ENCODE measurements at places on chromosomes 4 and X. TPM values are rescaled to one million over a fixed set of nuclear protein-coding genes. Genes with fewer than 3 reads are reported as not detected.

- no peak for DNase-seq
- no peak overlapping the region for H3K4me3 ChIP-seq
- H3K4me1 ChIP-seq = no peaks in the 10 kb centered on the region
- no peaks in the 10 kb centered on the region for H3K27me3 ChIP-seq
These were observed 876.4 kb upstream of the SLIT2 start for GRCh38 chr4:19375136-19375804.

Gene MXD4
- total RNA-seq = 50.2 TPM

- H3K4me1 ChIP-seq = peaks cover 10% of the 10 kb centered on the region
- peak; percentile 83 for DNase-seq
- H3K27me3 ChIP-seq = no peaks in the 10 kb centered on the region
- peak overlapping the region; percentile 1 for H3K4me3 ChIP-seq
- no peak overlapping the region for H3K27ac ChIP-seq
These were observed 273.7 kb downstream of the HNRNPD start for GRCh38 chr4:82099928-82100579.

GRCh38 chr4:161252520-161253141, 911.2 kb downstream of the FSTL5 start:
- H3K27me3 ChIP-seq = no peaks in the 10 kb centered on the region
- no peaks in the 10 kb centered on the region for H3K4me1 ChIP-seq
- peak; percentile 52 for DNase-seq
- H3K4me3 ChIP-seq = no peak overlapping the region

DNA sequence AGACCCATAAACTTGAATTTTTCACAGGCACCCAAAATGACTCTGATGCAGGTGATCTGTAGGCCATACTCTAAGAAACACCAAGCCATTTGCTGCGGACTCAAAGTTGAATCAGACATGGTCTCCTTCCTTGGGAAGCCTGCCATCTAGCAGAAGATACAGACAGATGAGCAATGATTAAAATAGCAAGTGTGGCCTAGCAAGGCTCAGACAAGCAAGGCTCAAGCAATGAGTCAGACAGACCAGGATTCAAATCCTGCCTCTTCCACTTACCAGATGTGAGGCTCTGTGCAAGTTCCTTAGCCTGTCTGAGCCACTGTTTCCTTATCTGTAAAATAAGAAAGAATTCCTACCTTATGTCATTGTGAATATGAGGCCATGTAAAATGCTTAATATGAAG, 2.3 kb downstream of the CCDC149 start:
- H3K27ac ChIP-seq = no peak overlapping the region
- no peaks in the 10 kb centered on the region for H3K27me3 ChIP-seq
- DNase-seq = no peak
- peaks cover 6% of the 10 kb centered on the region for H3K4me1 ChIP-seq
- H3K36me3 ChIP-seq = peaks cover 14% of the 10 kb centered on the region
- no peak overlapping the region for H3K4me3 ChIP-seq

GRCh38 chr4:16224264-16225166, 1.8 kb downstream of the TAPT1 start:
- no peaks in the 10 kb centered on the region for H3K27me3 ChIP-seq
- peak overlapping the region; percentile 73 for H3K4me3 ChIP-seq
- H3K27ac ChIP-seq = peak overlapping the region; percentile 61
- H3K36me3 ChIP-seq = peaks cover 8% of the 10 kb centered on the region
- peaks cover 27% of the 10 kb centered on the region for H3K4me1 ChIP-seq

Gene IL21
- total RNA-seq = not detected

- H3K4me1 ChIP-seq = peaks cover 22% of the 10 kb centered on the region
- H3K4me3 ChIP-seq = no peak overlapping the region
- peak; percentile 48 for DNase-seq
- H3K27ac ChIP-seq = no peak overlapping the region
These were observed 89.9 kb downstream of the SHISA3 start for GRCh38 chr4:42487230-42487629.

Gene ZNF630
- 2.4 TPM for total RNA-seq

- no peaks in the 10 kb centered on the region for H3K36me3 ChIP-seq
- peak overlapping the region; percentile 88 for H3K27ac ChIP-seq
- peaks cover 42% of the 10 kb centered on the region for H3K4me1 ChIP-seq
- H3K27me3 ChIP-seq = no peaks in the 10 kb centered on the region
- no peak for DNase-seq
These were observed 27.5 kb upstream of the CXCL13 start for GRCh38 chr4:77578145-77578544.

DNA sequence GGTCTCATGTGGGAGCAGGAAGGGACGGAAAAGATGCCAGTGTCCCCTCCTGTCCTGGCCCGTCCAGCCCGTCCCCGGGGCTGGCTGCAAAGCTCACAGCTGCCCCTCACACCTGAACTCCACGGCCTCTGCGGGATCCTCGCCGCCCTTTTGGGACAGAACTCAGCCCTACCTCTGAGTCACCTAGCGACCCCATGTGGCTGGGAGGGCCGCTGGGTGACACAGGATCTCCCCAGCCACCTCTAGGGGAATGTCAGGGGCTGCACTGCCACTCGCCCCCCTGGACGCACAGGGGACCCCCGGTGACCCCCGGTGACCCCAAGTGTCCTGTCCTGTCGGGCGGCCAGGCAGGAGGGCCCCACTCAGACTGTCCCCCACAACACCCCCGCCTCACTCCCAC, 748 bp downstream of the FAM9B start:
- no peak overlapping the region for H3K27ac ChIP-seq
- DNase-seq = no peak
- peaks cover 7% of the 10 kb centered on the region for H3K36me3 ChIP-seq
- no peaks in the 10 kb centered on the region for H3K4me1 ChIP-seq
- H3K27me3 ChIP-seq = no peaks in the 10 kb centered on the region

Data from MCF 10A (cell line).